MG63 (cell line): ENCODE measurements at places on chromosomes 11 and 22. TPM values are rescaled to one million over a fixed set of nuclear protein-coding genes. Genes with fewer than 3 reads are reported as not detected.

Gene TSPAN32
- total RNA-seq, result 4.3 and 6.0 TPM in 2 replicates

GRCh38 chr11:65927904-65928397 lies 8.7 kb downstream of the DRAP1 start:
- DNase-seq, result no peak

GRCh38 chr22:28279888-28280287 lies 360.8 kb upstream of the PITPNB start:
- DNase-seq, result no peak

Gene TSKU
- 4.8 and 8.2 TPM in 2 replicates for total RNA-seq

Gene CCDC81
- total RNA-seq, result not detected in 2 replicates

DNA sequence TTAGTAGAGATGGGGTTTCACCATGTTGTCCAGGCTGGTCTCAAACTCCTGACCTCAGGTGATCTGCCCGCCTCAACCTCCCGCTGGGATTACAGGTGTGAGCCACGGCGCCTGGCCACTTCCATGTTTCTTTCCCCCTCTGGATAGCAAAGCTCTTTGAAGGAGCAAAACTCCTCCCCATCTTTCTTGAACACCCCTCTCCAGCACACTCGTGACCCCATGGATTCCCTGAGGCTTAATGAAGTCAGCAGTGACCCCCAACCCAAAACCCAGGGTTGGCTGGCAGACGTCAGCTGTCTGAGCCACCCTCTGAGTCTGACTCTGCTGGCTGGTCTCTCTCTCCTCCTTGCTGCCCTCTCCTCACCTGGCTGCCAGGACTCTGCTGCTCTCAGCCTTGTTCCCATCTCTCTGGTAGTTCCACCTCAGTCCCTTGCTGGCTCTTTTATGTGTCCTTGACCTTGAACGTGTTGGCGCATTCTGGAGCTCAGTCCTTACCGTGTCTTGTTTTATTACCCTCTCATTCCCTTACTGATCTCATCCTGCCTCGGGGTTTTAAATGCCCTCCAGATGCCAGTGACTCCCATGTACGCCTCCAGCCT lies 44.5 kb downstream of the PARVG start:
- no peak for DNase-seq

DNA sequence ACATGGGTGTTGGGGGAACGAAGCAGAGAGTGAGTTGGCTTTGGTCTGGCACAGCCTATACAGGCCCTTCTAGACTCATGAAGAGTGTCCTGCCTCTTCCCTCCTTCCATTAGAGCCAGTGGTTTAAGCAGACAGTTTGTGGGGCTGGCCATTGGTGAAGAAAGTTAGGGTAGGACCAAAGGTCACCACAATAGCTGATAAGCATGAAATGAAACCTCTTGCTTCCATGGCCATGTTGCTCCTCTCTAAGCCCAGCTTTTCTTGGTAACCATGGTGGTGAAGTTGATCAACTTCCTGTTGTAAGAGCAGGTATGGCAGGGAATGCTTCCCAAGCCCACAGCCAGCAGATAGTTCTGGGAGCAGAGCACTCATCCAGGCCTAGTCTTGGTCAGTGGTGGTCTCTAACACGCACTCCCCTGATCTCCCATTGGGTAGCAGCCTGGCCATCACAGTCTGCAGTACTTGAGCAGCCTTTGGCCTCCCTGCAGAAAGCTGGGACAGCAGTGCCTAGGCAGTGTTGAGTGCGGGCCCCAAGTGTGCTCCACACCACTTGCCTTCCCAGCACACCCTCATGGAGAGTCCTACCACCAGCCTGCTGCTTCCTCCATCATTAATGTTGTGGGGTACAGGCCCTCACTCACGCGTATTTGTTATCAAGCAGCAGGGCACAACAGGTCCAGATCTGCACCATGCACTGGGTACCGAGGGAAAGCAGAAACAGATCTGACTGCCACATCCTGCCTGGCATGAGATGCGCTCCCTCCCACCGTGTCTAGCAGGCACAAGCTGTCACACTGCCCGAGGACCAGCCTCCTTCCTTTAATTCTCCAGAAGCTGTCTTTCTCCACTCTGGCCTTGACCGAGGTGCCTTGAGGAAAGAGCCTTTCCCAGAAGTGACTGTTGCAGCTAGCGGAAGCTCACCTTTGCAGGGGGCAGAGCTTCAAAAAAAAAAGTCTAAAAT lies 65.8 kb upstream of the SUSD2 start:
- DNase-seq, result no peak

Gene DESI1
- 14.4 and 27.6 TPM in 2 replicates for total RNA-seq

Gene VWCE
- not detected in 2 replicates for total RNA-seq

Gene CSF2RB
- not detected in 2 replicates for total RNA-seq

DNA sequence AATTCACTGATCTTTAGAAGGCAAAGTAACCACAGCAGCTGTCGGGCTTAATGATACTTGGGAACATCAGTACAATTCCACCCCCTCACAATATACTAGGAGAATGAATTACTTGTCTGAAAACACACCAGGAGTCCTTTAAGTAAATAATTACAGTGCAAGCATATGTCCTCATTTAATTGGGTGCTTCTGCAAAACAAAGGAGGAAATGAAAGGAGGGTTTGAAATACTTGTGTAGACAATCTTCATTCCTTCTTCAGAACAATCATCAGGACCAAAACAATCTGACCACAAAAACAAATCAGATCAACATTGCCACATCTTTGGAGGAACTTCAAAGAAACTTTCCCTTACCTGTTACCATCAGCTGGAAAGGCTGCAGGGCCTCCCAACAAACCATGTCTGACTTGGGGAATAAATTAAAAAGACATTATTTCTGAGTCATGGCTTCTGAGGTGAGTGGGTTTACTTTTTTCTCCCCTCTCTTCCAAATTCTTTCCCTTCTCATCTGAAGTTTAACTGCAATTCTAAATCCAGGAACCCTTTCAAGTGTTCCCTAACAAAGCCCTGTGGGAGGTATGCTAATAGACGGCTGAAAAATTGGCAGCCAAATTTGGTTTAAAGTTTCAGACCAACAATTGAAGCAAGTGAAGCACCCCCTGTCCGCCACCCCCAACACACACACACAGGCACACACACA lies 12.5 kb upstream of the CCDC117 start:
- no peak for DNase-seq

GRCh38 chr11:121024989-121025388 lies 1.1 kb downstream of the TBCEL start:
- no peak for DNase-seq

- peak; percentile 54 for DNase-seq
Observed at GRCh38 chr11:121553806-121554205, 101.0 kb upstream of the SORL1-AS1 start.

Gene HEPHL1
- not detected in 2 replicates for total RNA-seq

DNA sequence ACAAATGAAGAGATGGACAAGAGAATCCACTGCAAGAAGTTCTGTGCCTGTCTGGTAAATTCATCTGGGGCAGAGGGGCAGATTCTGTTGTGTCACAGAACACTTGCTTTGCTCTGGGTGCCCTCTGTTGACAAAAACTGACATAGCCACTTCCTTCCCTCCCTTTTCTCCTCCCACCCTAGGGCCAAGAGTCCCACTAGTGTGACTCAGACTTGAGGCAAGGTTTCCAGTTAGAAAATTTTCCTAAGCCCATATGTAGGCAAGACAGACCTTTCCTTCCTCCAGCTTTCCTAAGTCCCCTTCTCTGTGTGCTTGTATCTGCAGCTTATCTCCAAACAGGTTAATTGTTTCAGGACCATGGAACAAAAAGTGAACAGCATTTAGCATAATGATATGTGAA lies 106.8 kb downstream of the RBFOX2 start:
- peak; percentile 76 for DNase-seq

GRCh38 chr11:71420455-71421241 lies 27.5 kb downstream of the DHCR7 start:
- peak; percentile 27 for DNase-seq

- DNase-seq, result no peak
Observed at GRCh38 chr22:35589756-35590093, 27.4 kb downstream of the MB start.

Gene TESMIN
- not detected in 2 replicates for total RNA-seq

GRCh38 chr11:112292785-112293407 lies 32.2 kb upstream of the PLET1 start:
- peak; percentile 92 for DNase-seq

- no peak for DNase-seq
Observed at GRCh38 chr11:55895216-55895615, 12.1 kb downstream of the TRIM51 start.

Gene SHISAL1
- 37.9 and 49.6 TPM in 2 replicates for total RNA-seq

- DNase-seq, result no peak
Observed at GRCh38 chr11:90803831-90804230, 581.0 kb upstream of the CHORDC1 start.

Gene RIMBP3B
- total RNA-seq, result 0.03 and 1.3 TPM in 2 replicates
